Stimulated activated CD8-positive, alpha-beta memory T cell treated with anti-CD3 and anti-CD28 coated beads, Interleukin-7, amount 100 ng/mL, for 1 hour (primary cell): ENCODE measurements at places on chromosomes 4 and X.

- no peak for DNase-seq
Observed at GRCh38 chr4:54961357-54961975, 163.9 kb downstream of the KDR start.

DNA sequence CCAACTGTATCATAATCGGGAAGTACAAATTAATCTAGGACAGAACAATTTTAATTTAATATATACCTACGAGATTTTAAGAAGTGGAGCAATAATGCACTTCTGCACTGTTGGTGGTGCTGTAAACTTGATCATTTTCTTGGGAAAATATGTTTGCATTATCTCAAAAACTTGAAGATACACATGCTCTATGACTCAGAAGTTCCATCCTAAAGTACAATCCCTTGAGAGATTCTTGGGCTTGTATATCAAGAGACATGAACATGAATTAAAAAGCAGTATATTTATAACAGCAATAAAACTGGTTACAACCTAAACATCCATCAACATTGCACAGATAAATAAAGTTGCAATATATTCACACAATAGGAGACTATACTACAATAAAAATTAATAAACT lies 168.8 kb downstream of the CLCN4 start:
- no peak for DNase-seq

- no peak for DNase-seq
Observed at GRCh38 chrX:119880552-119881437, 9.2 kb downstream of the NDUFA1 start.

GRCh38 chr4:80610845-80611677 lies 275.5 kb downstream of the CFAP299 start:
- no peak for DNase-seq

DNA sequence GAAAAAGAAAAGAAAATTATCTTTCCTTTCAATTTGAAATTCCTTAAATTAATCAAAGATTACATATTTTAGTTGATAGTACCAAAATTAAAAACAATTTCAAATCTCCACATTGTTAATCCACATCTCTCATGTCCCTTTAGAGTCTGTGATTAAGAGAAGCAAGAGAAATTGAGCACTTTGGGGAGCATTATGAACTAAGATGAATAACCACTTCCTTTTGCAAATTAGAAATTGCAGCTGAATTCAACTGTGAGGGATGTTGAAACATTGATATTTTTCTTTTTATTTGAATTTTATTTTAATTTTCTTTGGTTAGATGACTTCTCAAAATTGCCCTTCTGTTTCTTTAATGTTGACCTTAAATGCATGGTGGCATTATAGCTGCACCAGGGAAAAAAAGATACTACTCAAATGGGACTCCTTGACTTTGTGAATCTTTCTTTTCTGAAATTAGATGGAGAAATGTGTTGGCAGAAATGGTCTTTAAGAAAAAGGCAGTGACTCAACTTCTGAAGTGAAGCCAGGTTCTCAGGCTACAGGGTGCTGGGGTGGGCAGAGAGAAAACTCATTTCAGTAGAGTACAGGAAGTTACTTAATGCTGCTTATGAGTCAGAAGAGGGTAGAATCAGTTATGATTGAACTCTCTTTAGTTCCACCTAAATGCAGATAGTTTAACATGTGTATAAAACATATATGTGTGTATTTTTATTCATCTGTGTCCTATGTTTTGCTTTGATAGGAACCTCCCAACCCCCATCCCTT lies 92.0 kb upstream of the TNIP3 start:
- no peak for DNase-seq

- no peak for DNase-seq
Observed at GRCh38 chr4:52658641-52659000, 480 bp downstream of the USP46 start.
